Muscle of leg (tissue), 16 donors: ENCODE measurements at places on chromosomes 2 and 18. TPM values are rescaled to one million over a fixed set of nuclear protein-coding genes. Genes with fewer than 3 reads are reported as not detected.

RRM2 gene
- 12.2 TPM for total RNA-seq

GPR39 gene
- total RNA-seq = 0.09 TPM

MSTN gene
- total RNA-seq = 26.2 TPM

HSPE1 gene
- 57.1 TPM for total RNA-seq

CYS1 gene
- total RNA-seq = 11.5 TPM

PRKAG3 gene
- 19.3 TPM for total RNA-seq

HMSD gene
- not detected for total RNA-seq

FAHD2A gene
- total RNA-seq = 18.5 TPM

NEURL3 gene
- 0.13 TPM for total RNA-seq

FOSL2 gene
- total RNA-seq = 11.0 TPM

IL36B gene
- not detected for total RNA-seq

SLC9A4 gene
- 0.04 TPM for total RNA-seq

ZNF385B gene
- 3.9 TPM for total RNA-seq

KCNG2 gene
- 0.44 TPM for total RNA-seq

LIMS4 gene
- total RNA-seq = 3.8 TPM

ABCB11 gene
- total RNA-seq = 0.04 TPM

SCYGR4 gene
- not detected for total RNA-seq

ST6GAL2 gene
- 4.4 TPM for total RNA-seq

DCC gene
- total RNA-seq = 0.13 TPM

ST8SIA5 gene
- total RNA-seq = 1.0 TPM

ARHGAP15 gene
- 11.5 TPM for total RNA-seq

B3GNT7 gene
- total RNA-seq = 0.62 TPM

SGPP2 gene
- total RNA-seq = not detected

CIDEA gene
- not detected for total RNA-seq
